ENCODE measurements at places on chromosomes 3 and 15.

- no peak for DNase-seq
Measured at GRCh38 chr3:101548527-101549105, 13.1 kb upstream of the TRMT10C start.

DNA sequence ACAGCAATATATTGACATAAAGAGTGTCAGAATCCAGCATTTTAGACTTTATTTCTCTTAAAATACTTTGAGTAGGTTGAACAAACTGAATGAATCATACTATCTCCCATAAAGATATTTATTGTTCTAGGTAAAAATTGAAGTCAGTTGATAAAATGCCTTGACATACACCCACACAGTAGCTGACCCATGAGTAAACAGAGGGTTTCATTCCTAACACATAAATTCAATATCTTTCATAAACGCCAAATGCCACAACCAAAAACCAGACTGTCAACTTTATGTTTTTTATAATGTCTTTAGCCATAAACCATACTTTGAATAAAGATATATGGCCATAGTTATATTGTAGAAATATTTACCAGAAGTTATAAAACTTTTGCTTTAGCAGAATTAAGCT, 742.4 kb downstream of the NAALADL2 start:
- DNase-seq = no peak

DNA sequence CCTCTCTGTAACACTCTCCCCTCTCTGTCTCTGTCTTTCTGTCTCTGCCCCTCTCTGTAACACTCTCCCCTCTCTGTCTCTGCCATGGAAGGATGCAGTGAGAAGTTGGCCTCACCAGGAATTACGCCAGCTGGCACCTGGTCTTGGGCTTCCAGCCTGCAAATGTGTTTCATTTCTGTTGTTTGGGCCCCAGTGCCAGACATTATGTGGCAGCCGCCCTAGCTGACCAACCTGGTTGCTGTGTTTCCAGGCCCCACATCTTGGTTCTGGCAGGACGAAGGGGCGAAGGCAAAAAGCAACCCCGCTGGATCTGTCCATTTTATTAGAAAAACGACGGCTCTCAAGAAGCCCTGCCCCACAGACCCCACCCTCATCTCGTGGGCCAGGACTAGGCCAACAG, 5.2 kb upstream of the ZXDC start:
- DNase-seq = no peak

GRCh38 chr15:29091666-29092065, 178.0 kb downstream of the NSMCE3 start:
- DNase-seq = no peak

DNA sequence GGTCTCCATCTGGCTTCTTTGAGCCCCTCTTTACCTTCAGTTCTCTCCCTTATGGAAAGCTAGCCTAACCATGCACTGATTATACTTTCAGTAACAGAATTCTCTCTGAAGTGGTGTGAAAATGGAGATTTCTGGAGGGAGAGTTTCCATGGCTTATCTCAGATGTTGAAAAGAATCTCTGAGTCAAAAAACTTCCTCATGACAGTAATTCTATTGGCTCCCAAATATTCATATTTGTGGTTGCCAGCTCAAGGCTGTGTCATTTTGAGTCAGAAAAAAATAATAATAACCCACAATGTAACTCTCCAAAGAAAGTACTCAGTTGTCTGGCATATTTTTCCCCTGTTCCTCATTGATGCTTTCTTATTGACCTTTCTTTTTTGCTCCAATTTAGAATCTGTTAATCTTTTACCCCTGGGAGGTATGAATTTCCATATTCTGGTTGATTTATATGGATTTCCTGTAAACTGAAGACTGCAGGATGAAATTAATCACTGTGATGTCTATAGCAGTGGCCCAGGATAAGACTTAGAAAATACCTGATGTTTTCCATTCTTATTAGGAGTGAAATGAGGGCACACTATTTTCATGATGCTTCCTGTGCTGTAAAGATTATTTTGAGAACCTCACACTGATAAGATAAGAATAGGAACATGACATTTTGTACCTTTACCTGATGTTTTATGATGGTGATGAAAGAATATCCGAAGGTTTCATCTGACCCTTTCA, 149.5 kb upstream of the EPHA3 start:
- DNase-seq = no peak

DNA sequence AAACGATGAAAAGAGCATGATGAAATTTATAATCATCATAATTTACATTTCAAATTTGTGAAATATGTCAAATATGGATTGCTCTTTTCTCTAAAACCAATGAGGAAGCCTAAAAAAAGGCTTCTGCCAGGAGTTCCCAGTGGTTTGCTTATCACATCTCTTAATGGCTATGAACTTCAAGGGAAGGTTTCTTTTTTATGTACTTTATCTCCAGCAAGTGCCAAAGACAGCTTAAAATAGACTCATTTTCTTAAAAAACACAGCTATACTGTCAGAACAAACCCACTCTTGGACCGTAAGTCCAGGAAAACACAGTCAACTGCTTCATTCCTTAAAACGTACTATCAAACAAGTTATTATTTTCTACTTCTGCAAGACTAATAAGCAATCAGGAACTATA, 80.2 kb downstream of the DLG1 start:
- no peak for DNase-seq

Measured in activated T-helper 1 cell treated with Interleukin-2 at 50 U/mL for 16 hours (primary cell).